ENCODE measurements at places on chromosomes 13 and 19.

DNA sequence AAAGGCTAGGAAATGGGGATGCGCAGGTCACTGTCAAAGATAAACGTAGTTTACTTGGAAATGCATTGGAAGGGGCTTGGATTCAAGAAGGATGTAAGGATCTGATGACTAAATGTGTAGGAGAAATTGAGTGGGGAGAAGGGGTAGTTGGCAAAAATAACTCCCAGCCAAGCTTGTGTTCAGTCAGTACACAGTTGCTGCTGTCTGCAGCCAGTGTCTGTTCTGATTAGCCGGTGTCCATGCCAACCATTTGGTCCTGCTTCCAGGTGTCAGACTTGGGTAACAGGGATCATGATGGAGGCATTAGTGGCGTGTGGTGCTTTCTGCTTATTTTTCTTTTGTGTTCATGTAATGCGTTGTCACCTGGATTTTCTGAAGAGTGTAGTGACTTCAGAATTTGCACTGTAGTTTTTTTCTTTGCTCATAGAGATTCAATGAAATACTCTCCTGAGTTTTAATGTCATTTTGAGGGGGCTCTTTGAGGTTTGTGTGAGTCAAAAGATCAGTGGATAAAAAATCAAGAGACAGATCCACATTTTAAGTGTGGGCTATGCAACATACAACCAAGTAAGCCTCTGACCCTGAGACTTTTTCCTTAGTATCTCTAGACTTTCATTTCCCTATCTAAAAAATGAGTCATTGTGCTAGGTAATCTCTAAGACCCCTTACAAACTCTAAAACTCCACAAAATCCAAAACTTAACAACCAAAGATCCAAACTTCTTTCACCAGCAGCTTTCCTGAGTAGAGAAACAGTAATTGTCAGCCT is 103.9 kb downstream of the WDFY2 start:
- DNase-seq: no peak

DNA sequence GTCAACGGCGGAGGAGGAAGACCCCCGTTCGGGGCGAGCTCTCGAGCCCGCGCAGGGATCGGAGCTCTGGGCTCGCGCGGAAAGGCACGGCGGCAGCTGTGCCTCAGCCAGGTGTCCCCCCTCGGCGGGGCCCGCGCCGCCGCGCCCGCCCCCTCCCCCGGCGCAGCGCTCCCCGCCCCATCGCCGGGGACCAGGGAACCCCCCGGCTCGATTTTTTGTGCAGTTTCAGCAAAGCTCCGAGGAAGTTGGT is 110.0 kb downstream of the KCNRG start:
- no peak for DNase-seq

GRCh38 chr13:28584873-28585381 is 74.0 kb upstream of the POMP start:
- no peak for DNase-seq

- no peak for DNase-seq
These were observed 316.2 kb downstream of the MTUS2 start for GRCh38 chr13:29136341-29136740.

GRCh38 chr19:55383279-55384130 is 587 bp downstream of the TMEM238 start:
- DNase-seq: no peak

DNA sequence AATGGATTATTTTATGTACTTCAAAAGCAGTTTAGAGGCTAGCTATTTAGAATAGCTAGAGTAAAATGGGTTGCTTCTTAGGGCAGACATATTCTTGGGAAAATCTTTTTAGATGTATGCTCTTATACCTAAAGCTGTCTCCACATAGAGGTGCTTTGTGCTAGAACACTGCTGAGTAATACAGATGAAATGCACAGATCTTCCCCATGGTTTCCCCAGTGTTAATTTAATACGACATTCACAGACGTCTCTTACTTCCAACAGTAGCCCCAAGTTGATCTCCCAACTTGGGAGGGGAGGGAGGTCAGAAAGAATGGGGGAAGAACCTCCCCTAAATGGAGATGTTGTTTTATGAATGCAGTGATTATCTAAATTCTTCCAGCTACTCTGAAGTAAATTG is 16.9 kb downstream of the NALCN start:
- no peak for DNase-seq
